Activated CD4-positive, alpha-beta T cell treated with anti-CD3 and anti-CD28 coated beads, Interleukin-2, amount 50 U/mL, for 1 hour (primary cell): ENCODE measurements at places on chromosomes 16 and 17.

DNA sequence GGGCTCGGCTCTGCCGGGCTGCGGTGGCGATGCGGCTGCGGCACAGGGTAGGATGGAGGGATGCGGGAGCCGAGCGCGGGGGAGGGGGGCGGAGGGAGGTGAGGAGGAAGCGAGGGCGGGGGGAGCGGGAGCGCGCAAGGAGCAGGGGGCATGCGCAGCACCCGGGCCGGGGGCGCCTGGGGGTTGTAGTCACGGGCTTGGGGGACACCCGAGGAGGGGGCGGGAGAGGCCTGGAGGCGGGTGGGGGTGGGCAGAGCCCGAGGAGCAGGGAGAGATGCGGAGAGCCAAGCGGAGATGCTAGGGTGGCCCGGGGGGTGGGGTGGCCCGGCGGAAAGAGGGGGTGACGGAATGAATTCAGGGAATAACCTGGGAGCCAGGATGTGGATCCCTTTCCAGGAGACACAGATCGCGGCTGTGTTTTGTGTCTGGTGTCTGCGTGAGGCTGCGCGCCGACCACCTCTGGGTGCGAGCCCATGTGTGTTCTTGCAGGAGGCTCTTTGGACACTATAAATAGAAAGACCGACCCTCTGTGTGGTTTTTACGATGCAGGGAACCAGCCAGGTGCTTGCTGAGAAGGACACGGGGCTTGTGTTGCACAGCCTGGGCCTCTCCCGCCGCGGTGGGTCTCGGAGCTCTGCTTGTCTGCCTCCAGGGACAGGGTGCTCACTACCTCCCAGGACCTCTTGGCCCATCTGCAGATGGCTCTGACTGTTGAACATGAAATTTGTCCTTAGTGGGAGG lies at the start of gene STX1B:
Gene STX1B (minus strand): TSS at position 54 of the 741 bp plus-strand sequence. CDS start 242 bp downstream, outside the sequence.
- peak; percentile 55 for DNase-seq

DNA sequence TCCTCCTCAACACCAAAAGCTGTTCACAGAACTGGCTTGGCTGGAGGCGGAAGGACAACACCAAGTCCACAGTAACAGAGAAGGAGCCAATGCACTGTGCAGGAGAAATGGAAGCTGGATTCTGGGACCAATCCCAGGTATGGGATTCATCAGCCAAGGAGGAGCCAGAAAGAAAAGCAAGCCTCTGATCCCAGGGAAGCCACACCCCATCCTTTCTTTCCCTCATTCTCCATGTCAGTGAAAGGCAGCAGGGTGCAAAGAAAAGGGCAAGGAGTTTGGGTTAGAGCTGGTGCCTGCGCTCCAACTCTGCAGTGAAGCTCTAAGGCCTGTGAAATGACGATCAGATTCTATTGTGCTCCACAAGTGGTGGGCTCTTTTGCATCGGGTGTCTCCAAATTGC lies 11.0 kb downstream of the DCAKD start:
- no peak for DNase-seq

GRCh38 chr17:20033415-20033814 lies 24.3 kb downstream of the SPECC1 start:
- DNase-seq, result no peak

- DNase-seq, result no peak
These were observed 33.7 kb downstream of the PEMT start for GRCh38 chr17:17557796-17558195.

GRCh38 chr16:85447693-85448313 lies 165.3 kb upstream of the GSE1 start:
- DNase-seq, result no peak

DNA sequence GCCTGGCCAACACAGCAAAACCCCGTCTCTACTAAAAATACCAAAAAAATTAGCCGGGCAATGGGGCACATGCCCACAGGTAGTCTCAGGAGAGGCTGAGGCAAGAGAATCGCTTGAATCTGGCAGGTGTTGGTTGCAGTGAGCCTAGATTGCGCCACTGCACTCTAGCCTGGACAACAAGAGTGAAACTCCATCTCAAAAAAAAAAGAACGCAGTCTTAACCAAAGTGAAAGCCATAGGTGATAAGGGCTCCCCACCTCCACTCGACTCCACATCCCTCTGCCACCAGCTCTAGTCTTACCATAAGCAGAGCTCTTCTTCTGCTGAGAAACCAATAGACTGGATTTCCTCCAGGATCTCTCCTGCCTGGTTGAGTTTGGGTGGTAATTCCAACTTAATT lies 266.0 kb downstream of the PHKB start:
- no peak for DNase-seq

GRCh38 chr17:535198-535597 lies 179.4 kb downstream of the VPS53 start:
- no peak for DNase-seq

- DNase-seq, result no peak
These were observed 26.9 kb downstream of the ATAD5 start for GRCh38 chr17:30858556-30859250.

DNA sequence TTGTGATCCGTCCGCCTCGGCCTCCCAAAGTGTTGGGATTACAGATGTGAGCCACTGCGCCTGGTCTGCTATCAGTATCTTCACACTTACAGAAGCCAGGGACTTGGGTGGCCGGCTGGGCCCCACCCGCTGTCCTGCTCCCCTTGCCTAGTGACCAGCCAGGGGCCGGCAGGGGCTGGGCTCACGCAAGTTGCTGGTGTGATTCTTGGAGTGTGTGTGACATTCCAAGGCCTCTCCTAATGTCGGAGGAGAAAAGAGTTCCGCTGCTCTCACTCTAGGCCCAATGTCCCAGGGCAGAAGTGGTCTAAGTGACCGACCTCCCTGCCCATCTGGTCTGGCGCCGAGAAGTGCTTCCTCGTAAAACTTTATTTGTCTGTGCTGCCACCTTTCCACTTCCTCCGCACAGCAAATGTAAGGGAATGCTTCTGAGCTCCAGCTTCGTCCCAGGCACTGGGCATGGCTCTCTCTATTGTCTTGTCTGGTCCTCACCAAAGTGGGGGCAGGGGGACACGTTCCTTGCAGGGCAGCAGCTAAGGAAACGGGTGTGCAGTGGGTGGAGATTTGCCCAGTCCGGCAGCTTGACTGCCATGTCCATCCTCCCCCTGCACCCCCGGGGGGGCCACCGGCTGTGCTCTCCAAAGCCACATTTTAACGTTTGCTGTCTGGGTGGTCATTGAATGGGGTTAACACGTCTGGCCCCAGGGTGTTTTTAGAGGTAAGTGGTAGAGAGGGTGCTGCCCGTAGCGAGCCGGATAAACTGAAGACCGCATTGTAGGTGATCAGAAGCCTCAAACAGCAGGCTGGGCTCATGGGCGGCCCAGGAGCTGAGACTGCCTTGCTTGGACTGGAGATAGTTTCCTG lies 7.8 kb upstream of the GSE1 start:
- no peak for DNase-seq

DNA sequence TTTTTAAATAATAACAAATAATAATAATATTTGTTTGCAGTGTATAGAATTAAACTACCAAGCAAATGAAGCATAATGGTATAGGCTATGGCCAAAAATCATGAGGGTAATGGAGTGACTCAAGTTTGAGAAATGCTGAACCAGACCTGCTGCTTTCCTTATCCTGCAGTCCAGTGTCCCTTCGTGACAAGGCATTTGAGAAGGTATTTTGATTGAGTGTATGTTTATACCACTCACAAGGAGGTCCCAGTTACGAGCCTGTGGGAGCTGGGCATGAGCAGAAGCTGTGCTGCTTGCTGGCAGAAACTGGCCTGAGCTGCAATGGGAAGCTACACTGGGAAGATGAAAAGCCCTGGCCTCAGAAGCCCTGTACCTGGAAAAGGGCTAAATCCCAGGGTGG lies 50.3 kb downstream of the GNAO1 start:
- DNase-seq, result no peak

- peak; percentile 60 for DNase-seq
These were observed at the start of gene MT1F for GRCh38 chr16:56657555-56658326. TSS of gene MT1F (plus strand) at chr16:56657959. CDS start at chr16:56658059, 100 bp downstream.

- no peak for DNase-seq
These were observed 41.5 kb upstream of the ABCC12 start for GRCh38 chr16:48197294-48197693.

DNA sequence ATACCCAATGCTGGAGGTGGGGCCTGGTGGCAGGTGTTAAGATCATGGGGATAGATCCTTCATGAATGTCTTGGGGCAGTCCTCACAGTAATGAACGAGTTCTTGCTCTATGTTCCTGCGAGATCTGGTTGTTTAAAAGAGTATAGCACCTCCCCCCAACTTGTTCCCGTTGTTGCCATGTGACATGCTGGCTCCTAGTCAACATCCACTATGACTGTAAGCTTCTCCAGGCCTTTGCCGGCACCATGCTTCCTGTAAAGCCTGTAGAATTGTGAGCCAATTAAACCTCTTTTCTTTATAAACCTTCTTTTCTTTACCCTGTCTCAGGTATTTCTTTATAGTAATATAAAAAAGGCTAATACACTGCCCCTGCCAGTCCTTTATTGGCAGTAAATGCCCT lies 33.3 kb downstream of the RANBP10 start:
- no peak for DNase-seq

DNA sequence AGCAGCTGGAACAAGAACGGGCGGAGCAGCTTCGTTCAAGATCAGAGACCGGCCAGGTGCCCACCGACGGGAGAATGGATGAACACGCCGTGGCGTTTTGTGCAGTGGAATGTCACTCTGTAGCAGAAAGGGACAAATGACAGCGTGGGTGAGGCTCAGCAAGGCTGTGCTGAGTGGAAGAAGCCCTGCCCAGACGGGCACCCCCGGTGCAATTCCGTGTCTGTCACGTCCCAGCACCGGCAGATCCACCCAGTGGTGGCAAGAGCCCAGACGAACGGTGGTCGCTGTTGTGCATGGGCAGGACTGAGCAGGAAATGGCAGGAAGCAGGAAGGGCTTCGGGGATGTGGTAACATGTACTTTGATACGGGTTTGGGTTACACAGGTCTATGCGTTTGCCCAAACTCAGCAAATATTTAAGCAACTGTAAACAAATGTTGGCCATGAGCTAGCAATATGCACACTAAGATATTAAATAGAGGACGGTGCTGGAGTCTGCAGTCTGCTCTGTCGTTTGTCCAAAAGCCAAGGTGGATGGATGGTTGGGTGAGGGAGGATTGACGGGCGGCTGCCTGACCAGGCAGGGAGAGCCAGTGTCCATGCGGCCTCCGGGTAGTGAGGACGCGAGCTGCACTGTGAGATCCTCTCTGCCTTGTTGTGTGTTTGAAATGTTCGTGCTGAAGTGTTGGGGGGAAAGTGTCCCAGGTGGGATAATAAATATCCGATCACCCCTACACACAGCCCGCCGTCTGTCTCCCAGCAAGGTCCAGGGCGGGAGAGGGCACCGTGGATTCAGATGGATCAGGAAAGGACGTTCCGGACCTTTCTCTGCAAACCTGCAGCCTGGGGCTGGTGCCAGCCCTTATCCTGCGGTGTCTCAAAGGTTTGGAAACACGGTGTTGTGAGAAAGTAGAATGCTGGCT lies 48.4 kb downstream of the COX4I1 start:
- no peak for DNase-seq

GRCh38 chr16:28320741-28321140 lies 28.4 kb downstream of the SBK1 start:
- DNase-seq, result no peak

GRCh38 chr16:23064639-23065038 lies 84.6 kb downstream of the USP31 start:
- no peak for DNase-seq

GRCh38 chr17:36609498-36609862 lies 8.1 kb downstream of the MRM1 start:
- DNase-seq, result no peak

DNA sequence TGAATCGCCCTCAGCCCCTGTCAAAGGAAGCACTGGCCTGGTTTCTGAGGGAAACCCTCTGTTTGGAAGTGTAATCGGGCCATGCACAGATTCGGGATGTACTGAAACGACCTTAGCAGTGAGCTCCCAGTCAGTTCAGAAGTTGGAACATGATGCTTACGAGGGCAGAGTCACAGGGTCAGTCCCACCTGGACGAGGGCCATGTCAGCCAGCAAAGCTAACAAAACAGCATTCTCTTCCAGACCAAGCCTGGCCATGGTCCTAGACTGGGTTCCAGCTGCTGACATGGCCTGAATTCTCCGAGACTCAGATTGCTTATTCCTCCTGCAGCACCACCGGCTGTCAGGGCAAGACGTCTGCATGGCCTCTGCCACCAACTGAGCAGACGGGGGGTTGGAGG lies 192.2 kb upstream of the WSCD1 start:
- DNase-seq, result no peak

GRCh38 chr17:164303-165235 lies 16.9 kb downstream of the DOC2B start:
- peak; percentile 37 for DNase-seq

GRCh38 chr16:27880287-27880686 lies 183.2 kb downstream of the GSG1L start:
- no peak for DNase-seq

DNA sequence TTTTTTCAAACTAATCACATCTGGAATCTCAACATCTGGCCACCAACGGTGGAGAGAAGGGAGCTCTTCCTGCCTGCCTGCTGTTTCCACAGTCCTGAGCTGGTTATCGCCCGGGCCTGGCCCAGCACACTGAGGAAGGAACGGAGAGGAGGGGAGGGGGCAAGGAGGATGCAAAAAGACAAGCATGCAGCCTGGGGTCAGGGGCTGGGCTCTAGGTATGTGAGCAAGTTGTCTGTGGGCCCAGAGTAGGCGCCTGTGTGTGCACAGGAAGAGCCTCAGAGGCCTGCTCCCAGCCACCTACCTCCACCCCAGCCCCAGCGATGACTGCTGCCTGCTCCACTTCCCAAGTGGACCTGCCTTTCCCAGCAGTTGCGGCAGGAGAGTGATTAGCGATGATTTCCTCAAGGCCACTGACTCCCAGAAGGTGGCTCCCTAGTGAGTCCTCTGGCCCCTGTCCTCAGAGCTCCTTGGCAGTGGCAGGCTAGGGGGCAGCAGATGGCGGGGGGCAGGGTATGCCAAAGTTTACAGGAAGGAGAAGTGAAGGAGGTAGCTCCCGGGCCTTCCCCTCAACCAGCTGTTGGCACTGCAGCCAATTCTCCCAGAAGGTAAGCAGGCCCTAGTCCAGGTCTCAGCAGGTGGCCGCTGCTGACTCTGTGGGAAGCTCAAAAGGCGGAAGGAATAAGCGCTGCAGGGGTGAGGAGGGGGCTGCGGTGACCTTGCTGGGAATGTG lies 27.0 kb upstream of the RASD1 start:
- DNase-seq, result no peak

DNA sequence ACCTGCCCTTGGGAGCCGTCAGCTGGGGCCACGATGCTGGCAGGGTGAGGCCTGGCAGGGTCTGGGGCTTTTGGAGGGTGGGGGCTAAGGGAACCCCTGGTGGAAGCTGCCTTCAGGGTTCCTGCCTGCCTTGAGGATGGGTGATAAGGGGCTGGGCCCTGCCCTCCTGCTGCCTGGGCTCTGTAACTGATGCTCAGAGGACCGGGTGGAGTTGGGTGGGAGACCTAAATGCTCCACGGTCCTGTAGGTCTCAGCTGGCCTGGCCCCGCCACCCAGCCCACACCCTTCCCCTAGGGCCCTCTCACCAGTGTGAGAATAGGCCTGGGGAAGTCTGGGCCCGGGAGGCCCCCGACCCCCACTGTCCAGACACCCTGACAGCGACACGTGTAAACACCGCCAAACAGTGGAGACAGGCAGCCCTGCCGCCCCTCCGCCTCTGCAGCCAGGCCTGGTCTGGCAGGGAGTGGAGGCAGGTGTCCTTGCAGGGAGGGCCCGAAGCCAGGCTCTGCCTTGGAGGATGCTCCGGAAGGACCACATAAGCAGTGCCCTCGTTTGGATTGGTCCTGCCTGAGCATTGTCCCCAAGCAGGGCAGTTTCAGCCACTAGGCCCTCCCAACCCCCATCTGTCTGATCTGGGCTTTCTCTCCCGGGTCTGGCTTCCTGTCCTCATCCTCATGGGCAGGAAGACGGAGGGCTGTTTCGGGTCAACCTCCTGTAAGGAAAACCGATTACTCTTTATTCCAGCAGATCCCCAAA lies 6.5 kb upstream of the BAHCC1 start:
- no peak for DNase-seq
